Psoas muscle (tissue), 8 donors: ENCODE measurements at places on chromosomes 4 and X.

GRCh38 chr4:110849461-110849860, 226.6 kb upstream of the PITX2 start:
- H3K27me3 ChIP-seq: no peaks in the 10 kb centered on the region
- no peaks in the 10 kb centered on the region for H3K36me3 ChIP-seq
- H3K4me1 ChIP-seq: peaks cover 21% of the 10 kb centered on the region
- H3K4me3 ChIP-seq: no peak overlapping the region

GRCh38 chrX:142593361-142593862, 388.3 kb upstream of the MAGEC2 start:
- no peak for DNase-seq
- no peaks in the 10 kb centered on the region for H3K36me3 ChIP-seq
- no peak overlapping the region for H3K4me3 ChIP-seq
- no peaks in the 10 kb centered on the region for H3K27me3 ChIP-seq
- H3K27ac ChIP-seq: no peak overlapping the region

- no peaks in the 10 kb centered on the region for H3K36me3 ChIP-seq
- H3K4me3 ChIP-seq: no peak overlapping the region
- no peak overlapping the region for H3K27ac ChIP-seq
- H3K27me3 ChIP-seq: no peaks in the 10 kb centered on the region
- DNase-seq: no peak
Measured at GRCh38 chrX:151543706-151544105, 19.8 kb upstream of the PASD1 start.

DNA sequence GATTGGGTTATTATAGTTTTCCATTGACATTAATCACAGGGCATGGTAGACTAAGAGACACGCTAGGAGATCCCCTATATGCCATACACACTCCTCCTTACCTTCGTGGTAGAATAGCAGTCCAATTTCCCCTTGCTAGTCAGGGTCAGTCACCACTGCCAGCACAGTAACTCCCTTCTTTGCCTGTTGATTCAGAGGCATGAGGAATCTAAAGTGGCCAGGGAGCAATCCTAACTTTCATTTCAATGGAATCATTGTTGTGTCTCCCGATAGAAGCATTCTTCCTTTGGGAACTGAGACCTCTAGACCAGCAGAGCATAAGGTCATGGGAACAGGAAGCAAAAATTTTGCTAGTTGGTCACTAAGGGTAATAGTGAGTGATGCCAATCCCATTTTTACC, 51.1 kb downstream of the COL25A1 start:
- no peaks in the 10 kb centered on the region for H3K4me1 ChIP-seq
- no peak overlapping the region for H3K4me3 ChIP-seq
- no peak for DNase-seq
- no peaks in the 10 kb centered on the region for H3K36me3 ChIP-seq
- H3K27ac ChIP-seq: no peak overlapping the region

DNA sequence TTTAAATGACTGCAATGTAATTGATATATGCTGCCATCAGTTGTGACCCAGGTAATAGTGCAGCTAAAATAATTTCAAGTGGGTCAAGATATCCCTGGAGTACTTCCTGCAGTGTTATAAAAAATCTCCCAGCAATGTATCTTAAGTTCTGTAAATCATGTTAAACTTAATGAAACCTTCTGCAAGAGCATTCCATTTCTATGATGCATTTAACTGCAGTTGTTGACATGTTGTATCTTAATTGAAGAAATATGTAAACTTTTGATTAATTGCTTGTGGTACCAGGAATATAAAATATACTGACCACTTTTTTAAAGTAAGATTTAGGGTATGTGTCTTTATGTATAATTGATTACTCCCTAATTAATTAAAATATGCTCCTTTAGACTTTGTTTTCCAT, 213.6 kb downstream of the AFF2 start:
- H3K4me1 ChIP-seq: no peaks in the 10 kb centered on the region
- H3K36me3 ChIP-seq: no peaks in the 10 kb centered on the region
- no peak overlapping the region for H3K27ac ChIP-seq
- no peaks in the 10 kb centered on the region for H3K27me3 ChIP-seq
